Thyroid gland (tissue), 4 donors: ENCODE measurements at places on chromosomes 4 and X.

DNA sequence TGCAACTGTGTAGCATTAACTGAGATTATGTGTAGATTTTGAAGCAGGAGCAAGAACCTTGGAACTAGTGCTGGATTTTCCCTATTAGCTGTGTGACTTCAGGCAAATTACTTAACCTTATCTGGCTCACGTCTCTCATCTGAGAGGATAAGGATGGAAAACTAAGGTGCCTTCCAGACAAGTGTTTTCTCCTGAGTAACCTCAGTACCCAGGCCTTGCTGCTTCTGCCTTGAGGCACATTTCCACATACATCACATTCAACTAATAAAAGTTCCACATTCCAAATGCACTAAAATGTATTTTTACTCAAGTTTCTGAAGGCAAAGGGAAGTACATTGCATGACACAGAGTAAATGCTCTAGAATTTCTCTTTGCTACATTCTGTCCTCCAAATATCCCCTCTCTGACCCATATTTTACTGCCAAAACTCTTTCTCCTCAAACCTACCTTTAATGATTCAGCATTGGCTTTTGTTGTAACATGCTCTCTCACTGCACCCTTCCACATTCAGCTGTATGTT, 195.4 kb upstream of the ADGRL3 start:
- no peaks in the 10 kb centered on the region for H3K4me1 ChIP-seq
- no peaks in the 10 kb centered on the region for H3K27me3 ChIP-seq
- DNase-seq, result no peak
- H3K4me3 ChIP-seq, result no peak overlapping the region

- no peaks in the 10 kb centered on the region for H3K36me3 ChIP-seq
- DNase-seq, result no peak
- no peaks in the 10 kb centered on the region for H3K27me3 ChIP-seq
- H3K4me3 ChIP-seq, result no peak overlapping the region
- H3K4me1 ChIP-seq, result no peaks in the 10 kb centered on the region
Measured at GRCh38 chr4:17531538-17532285, 16.7 kb downstream of the CLRN2 start.

DNA sequence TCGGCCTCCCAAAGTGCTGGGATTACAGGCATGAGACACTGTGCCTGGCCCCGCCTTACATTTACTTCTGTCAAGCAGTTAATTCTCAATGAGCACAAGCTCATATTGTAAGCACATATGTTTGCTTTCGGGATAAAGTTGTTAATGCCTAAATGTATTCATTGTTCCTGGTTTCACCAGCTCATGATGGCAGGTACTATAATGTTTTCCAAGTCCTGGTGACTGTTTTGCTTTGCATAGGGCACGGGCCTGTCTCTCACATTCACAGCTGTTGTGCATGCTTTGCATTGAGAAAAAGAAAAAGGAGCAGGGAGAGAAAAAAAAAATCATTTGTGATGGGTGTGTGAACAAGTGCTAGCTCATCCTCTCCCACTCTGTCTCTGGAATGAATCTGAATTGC, 661.2 kb upstream of the TENM3 start:
- H3K4me3 ChIP-seq, result no peak overlapping the region
- no peaks in the 10 kb centered on the region for H3K27me3 ChIP-seq
- H3K27ac ChIP-seq, result no peak overlapping the region
- no peaks in the 10 kb centered on the region for H3K4me1 ChIP-seq

DNA sequence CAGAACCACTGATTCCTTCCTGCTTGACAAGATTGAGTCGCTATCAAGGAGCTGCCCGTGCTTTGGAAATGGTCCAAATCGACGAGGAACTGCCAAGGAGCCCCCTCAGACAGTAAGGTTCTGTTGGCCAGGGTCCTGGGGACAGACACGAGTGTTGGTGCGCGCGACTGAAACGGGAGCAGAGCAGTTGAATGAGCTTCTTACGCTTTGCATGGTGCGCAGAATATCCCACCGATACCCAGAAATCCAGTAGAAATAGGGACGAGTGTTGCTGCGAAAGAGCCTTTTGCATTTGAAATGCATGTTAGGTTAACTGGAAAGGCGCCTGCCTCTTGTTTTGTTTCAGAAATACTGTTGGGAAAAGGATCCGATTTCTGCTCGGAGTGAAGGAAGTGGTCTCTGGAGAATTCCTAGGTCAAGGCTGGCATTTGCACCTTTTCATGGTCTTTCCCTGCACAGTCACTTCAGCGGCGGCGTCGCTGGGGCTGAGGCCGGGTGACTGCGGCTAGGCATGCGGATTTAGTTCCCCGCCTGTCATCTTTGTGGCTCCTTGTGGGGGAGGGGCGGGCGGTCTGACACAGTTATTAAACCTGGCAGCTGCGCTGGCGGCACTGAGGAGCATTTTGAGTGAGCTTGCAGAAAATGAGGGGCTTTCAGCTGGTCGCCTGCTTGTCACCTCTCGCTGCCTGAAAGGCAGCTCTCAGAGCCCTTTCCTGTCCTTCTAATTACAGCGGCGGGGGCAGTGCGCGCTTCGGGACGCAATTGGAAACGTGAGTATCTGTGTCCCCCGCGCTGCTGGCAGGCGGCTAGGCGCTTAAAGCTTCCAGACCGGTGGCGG, 51.5 kb upstream of the TRIM2 start:
- peaks cover 14% of the 10 kb centered on the region for H3K4me1 ChIP-seq
- DNase-seq, result peak; percentile 77
- peak overlapping the region; percentile 72 for H3K4me3 ChIP-seq
- no peak overlapping the region for H3K27ac ChIP-seq

DNA sequence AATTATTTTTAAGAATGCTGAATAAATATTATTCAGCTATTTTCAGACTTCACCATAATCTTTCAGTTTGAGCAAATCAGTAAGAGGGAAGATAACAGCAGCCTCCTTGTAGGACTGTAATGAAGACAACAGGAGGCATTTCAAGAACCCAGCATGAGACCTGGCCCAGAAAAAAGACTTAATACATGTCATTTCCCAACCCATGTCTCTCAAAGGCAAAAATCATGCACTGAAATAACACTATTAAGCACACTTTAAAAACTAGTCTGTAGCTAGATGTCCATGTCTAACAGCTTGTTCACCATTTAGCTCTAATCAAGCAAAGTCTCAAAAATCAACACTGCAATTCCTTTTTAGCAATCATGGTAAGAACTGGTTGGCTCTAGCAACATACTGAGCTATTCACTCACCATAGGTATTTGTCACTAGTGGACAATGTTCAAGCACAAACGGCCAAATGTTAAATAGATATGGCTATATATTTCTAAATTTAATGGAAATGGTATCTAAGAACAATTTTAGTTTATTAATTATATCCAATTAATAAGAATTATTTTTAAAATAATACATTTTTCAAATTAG, 109.9 kb downstream of the WDFY3 start:
- peak overlapping the region; percentile 22 for H3K27ac ChIP-seq
- no peak overlapping the region for H3K4me3 ChIP-seq
- no peak for DNase-seq
- no peaks in the 10 kb centered on the region for H3K27me3 ChIP-seq
- peaks cover 10% of the 10 kb centered on the region for H3K36me3 ChIP-seq
